HT-29 (cell line): ENCODE measurements at places on chromosomes 13 and 19.

GRCh38 chr13:36766295-36766694 is 52.7 kb upstream of the RFXAP start:
- no peak for DNase-seq

DNA sequence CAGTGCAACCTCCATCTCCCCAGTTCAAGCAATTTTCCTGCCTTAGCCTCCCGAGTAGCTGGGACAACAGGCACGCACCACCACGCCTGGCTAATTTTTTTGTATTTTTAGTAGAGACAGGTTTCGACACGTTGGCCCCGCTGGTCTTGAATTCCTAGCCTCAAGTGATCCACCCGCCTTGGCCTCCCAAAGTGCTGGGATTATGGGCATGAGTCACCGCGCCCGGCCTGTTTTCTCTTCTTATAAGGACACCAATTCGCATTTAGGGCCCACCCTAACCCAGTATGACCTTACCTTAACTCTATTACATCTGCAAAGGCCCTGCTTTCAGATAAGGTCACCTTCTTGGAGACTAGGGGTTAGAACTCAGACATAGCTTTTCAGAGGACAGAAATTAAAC is 35.1 kb downstream of the TMEM161A start:
- no peak for DNase-seq

DNA sequence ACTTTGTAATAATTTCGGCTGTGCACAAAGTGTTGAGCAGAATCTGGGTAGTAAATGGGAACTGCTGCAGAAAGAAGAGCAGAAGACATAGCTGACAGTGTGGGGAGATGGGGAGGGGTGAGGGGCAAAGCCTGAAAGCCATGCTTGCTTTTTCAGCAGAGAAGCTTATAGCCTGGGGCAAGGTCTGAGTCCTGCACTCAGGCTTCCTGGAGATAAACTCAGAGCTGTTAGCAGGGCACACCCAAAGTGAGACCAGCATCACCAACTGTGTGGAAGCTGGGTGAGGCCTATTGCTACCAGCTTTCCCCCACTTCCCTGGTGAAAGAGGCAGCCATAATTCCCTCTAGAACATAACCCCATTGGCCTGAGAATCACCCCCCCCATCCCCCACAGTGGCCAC is 15.6 kb upstream of the LHFPL6 start:
- no peak for DNase-seq

DNA sequence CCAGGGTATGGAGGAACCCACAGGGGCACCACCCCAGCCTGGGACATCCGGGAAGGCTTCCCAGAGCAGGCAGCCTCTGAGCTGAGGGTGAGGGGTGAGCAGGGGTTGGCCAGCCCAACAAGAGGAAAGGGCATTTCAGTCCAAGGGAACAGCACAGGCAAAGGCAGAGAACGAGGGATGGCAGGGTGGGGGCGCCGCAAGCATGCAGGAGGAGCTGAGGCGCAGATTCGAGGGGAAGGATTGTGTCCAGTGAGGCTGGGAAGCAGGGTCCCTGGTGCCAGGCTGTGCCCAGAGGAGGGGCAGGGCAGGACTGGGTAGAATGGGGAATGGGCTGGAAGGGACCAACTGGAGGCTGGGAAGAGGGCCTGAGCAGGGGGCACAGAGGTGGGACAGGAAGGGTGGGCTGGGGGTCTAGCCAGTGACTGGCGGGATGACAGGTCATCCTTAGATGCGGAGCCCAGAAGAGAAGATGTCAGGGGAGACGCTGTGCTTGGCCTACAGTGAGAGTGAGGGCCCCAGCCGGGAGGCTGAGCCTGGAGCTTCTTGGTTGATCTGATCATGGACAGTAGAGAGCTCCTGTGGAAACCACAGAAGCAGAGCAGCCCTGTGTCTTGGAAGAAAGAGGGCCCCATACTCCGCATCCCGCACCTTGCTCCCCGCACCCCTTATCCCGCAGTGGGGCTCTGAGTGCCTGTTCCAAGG is 13.6 kb downstream of the EMP3 start:
- no peak for DNase-seq

- peak; percentile 22 for DNase-seq
These were observed 19.2 kb upstream of the UQCR11 start for GRCh38 chr19:1624458-1624857.

DNA sequence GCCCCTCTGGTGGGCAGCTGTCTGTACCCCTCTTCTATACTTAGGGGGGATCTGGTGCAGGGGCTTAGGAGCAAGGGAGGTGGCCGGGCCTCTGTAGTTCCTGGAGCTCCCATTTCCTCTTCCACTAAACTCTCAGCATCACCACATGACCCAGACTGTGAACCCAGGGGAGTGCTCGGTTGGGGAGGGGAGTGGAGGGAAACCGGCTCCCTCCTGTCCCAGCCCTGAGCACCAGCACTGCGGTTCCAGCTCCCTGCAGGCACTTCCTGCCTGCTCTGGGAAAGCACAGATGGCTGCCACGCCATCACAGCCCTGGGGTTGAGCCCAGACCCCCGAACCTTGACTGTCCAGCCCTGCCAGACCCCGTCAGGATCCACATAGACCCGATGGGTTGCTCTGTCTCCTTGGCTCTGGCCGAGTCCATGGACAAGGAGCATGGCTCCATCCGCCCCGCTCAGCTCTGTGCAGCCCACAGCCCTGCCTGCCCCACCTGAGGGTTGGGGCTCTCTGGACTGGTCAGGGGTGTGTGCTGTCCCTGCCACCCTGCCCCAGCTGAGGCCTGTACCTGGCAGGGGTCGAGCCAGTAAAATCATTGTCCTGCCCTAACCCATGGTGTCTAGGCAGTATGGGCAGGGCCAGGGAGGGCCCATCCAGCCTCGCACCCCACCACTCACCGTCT is 36.0 kb upstream of the SLC7A10 start:
- no peak for DNase-seq

DNA sequence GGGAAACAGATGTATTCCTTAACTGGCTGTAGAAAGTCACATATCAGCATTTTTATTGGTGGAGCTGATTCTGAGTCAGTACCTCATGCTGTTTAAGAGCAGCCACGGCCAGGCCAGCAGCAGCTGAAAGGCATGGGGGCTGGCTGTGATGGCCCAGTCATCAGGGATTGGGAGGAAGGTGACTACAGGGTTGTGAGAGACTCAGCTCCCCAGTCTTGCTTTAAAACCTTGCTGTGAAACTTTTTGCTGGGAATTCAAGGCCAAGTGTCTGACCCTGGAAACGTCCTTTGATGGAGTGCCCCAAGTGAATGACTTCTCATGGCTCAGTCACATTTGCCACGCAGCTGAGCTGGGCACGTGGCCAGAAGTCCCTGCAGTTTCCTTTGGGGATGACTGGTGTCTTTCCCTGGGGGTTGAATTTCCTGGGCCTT is 39.1 kb upstream of the RNF113B start:
- peak; percentile 52 for DNase-seq

DNA sequence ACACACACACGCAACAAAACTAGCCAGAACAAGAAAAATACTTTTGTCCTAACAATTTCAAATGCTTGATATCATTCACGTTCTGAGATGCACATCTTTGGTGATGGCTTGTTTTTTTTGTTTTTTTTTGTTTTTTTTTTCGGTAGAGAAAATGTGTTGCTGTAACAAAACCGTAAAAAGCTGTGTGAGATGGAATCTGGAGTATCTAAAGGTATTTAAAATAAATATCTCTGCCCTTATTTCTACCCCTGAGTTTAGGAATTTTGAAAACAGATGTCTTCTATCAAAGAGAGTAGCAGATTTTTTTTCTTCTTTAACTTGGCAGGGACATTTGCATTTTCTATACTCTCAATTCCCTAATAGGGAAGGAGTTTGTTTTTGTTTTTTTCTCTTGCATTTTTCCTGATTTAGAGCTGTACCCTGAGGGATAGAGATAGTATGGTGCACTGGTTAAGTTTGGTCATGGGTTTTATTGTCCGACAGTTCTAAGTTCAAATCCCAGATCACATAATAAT is 446.6 kb downstream of the KLF5 start:
- no peak for DNase-seq

GRCh38 chr13:31514932-31515331 is 224.4 kb upstream of the RXFP2 start:
- no peak for DNase-seq

DNA sequence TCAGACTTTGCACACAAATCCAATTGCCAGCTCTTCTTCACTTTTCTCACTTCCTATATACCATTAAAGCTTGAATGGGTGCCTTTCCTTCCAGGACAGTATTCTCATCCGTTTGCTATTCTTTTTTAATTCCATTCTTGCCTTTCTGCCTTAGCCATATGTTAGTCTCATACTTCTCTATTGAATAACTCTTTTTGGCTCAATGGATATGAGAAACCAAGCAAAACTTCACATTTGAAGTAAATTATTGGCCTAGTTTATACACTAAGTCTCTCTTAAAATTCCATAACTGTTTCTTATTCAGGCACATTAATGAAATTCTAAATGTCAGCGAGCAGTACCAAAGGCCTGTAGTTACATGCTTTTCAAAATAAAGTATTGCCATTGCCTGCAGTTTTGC is 129.6 kb upstream of the FRY start:
- DNase-seq, result no peak

DNA sequence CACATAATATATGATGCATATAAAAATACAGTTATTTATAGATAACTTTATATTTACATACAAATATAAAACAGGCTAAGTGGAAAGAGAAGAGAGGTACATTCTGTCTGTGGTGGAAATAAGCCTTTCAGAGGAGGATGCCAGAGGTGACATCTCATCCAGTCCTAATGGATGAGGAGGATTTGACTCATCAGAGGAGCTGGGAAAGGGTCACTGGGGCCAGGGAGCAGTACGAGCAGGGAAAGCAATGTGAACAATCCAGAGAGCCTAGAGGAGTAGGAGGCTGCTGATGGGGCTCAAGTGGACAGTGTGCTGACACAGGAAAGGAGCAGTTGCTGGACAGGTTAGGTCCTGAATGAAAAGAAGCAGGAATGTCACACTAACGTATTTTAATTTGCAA is 18.6 kb downstream of the NALCN start:
- DNase-seq, result no peak

DNA sequence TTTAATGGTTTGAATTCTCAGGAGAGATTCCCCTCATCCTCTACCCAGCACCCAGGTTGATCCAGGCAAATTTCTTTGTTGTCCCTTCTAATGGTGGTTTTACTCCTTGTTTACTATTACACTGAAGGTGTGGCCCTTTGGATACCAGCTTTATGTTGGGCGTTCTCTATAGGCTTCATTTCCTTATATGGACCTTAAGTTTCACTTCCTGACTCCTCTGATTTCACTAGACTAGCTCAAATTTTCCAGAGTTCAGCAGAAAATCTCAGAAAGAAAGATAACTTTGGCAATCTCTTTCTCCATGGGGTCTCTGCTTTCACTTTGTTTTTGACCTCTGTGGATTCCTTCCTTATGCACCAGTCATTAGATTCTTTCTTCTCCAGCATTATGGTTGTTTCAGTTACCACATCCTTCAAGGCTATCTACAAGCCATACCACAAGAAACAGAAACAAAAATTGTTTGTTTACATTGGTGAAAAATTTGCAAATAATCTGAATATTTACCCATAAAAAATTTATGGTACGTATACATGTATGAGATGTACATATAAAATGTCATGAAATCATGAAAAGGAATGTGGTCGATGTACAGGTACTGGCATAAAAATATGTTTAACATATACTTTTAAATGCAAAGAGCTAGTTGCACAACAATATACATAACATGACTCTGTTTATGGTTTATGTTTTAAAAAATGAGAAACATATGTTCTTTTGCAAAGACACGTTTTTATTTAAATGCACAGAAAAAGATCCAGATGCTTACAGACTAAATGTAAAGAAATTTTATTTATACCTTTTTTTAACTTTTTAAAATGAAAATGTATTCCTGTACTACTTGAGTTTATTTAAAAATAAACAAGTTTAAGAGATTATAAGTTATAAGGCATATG is 212.6 kb downstream of the LACC1 start:
- DNase-seq, result no peak

- peak; percentile 87 for DNase-seq
These were observed 58.0 kb upstream of the CYSLTR2 start for GRCh38 chr13:48595431-48596429.

DNA sequence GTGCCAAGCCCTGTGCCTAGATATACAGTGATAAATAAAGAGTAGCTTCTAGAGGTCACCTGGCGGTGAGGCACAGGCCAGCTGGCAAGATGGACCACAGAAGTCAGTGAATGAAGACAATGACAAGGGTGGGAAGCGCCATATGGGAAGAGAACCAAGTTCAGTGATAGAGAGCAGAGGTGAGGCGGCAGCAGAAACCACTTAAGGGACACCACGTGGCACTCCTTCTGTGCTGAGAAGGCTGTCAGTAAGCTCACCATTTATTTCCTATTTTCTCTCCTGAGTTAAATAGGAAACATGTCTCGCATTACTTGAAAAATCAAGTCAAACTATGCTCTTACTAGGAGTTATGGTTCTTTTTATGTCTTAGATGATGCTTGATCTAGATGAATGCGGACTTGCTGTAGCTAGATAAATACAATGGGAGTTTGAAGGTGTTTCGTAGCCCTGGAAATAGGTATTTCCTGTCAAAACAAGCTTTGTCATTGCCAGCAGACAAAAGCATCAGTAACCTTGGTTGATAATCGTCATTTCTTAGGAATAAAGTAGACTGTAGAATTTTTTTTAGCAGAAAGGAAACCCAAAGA is 17.8 kb downstream of the ALOX5AP start:
- DNase-seq, result no peak

DNA sequence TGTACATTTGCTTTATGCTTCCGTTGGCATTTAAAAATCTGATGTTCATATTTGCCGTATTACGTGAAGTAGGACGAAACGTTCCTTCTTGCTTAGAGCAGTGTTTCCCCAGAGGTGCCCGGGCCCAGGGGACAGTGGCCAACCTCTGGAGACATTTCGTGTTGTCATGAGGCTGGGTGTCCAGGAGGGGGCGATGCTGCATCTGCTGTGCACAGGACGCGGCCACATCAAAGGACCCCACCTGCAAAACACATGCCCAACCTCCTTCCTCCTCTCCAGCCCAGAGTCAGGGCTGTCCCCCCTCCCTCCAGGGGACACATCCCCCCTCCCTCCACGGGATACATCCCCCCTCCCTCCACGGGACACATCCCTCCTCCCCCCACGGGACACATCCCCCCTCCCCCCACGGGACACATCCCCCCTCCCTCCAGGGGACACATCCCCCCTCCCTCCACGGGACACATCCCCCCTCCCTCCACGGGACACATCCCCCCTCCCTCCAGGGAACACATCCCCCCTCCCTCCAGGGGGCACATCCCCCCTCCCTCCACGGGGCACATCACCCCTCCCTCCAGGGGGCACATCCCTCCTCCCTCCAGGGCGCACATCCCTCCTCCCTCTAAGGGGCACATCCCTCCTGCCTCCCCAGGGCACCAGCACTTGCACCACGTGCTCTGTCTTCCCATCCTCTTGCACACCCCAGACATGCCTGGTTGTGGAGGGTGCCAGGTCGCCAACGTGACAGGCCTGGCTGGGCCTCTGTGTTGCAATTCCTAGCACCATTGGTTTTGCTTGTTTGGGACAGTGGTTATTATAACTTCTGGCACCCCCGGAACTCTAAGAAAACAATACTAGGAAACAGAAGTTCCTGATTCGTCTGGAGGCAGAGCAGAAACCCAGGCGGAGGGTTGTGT is 46.7 kb downstream of the GAS6 start:
- peak; percentile 85 for DNase-seq
